ENCODE measurements at places on chromosomes 12 and 14.

DNA sequence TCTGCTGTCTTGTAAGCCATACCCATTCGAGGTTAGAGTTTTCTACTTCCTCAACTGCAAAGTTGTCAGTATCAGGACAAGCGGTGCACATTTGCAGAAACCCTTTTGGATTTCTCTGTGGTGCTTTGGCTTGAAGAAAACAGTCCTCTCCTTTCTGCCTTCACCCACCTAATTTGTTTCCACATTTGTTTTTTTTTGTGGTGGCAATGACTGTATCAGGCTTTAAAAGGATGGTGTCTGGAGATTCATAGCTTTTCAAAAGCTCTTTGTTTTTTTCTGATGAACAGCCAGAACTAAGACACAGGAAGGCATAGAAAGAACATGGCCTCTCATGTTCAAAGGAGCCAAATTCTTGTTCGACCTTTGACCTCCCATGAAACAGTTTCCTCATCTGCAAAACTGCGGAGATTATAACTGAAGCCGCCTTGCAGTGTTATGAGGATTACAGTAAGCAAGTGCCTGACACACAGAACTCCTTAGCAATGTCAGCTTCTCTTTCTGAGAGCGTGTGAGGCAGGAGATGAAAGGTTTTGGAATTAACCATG, 270.6 kb upstream of the TBX3 start:
- DNase-seq: no peak

DNA sequence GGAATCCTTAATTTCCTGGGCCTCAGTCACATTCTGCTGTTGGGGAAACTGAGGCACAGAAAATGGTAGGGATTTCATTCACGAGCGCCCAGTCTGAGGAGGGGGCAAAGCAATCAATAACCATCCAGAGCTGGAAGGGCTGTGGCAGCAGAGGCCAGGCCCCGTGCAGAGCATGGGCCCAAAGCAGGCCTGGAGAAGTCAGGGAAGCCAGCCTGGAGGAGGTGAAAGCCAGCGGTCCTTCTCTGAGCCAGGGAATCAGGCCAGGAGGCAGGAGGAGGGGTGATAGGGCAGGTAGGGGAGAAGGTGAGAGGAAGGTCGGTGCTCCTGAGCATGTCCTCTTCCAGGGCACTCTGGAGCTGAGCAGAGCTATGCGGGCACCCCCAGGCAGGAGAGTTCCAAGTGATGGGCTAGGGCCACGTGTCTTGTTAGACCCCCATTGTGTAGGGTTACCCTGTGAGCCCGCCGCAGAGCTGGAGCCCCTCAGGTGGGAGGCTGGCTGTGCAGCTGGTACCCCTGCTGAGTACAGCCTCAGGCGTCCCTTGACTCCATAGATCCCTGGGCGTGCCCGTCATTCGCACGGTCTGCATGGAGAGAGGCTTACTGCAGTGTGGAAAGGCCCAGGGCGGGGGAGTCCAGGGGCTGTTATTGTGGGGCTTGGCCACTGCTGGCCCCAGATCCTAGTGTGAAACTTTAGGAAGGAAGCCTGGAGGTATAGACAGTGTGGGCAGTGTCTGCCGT, 4.8 kb downstream of the TNFAIP2 start:
- no peak for DNase-seq

DNA sequence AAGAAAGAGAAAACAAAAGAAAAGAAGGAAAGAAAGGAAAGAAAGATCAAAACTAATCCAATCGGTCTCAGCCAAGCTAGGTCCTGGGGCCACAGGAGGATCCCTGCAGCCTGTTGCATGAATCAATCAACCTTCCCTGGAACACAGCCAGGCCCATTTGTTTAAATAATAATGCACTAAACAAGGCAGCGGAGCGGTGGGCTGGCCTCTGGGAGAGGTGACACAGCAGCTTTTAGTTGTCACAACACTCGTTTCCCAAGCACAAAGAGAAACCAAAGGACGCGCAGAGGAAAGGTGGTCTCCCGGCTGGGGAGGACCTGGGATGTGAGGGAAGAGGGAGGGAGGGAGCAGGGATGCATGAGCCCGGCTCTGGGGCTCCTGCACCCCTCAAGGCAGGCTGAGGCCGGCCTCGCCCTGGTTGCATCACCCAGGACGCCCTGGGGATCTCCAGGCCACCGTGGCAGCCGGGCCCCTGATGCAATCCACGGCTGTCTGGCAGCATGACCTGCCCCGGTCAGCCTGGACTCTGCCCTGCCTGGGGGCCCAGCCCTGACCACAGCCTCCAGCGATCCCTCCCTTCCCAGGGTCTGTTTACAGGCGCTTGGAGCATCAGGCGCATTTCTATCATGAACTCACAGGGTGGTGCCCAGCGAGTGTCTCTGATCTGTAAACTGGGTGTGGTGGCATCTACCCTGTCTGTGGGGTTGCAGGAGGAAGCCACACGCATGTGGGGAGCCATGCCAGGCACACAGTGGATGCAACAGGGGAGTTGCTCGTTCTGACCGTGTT, 32.5 kb downstream of the MMP17 start:
- DNase-seq: peak; percentile 23

DNA sequence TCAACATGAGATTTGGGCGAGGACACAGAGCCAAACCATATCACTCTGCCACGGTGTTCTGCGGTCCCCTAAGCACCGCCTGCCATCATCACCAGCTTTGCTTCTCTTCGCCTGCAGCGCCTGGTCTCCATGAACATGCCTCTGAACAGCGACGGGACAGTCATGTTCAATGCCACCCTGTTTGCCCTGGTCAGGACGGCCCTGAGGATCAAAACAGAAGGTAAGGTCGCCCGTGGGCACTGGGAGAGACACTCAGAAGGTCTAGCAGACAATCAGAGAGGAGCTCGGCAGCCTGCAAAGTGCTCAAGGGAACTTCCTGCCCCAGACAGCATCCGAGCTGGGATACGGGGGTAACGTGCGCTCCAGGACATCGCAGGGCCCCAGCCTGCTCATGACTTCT, 126.0 kb upstream of the FKBP4 start:
- DNase-seq: no peak

DNA sequence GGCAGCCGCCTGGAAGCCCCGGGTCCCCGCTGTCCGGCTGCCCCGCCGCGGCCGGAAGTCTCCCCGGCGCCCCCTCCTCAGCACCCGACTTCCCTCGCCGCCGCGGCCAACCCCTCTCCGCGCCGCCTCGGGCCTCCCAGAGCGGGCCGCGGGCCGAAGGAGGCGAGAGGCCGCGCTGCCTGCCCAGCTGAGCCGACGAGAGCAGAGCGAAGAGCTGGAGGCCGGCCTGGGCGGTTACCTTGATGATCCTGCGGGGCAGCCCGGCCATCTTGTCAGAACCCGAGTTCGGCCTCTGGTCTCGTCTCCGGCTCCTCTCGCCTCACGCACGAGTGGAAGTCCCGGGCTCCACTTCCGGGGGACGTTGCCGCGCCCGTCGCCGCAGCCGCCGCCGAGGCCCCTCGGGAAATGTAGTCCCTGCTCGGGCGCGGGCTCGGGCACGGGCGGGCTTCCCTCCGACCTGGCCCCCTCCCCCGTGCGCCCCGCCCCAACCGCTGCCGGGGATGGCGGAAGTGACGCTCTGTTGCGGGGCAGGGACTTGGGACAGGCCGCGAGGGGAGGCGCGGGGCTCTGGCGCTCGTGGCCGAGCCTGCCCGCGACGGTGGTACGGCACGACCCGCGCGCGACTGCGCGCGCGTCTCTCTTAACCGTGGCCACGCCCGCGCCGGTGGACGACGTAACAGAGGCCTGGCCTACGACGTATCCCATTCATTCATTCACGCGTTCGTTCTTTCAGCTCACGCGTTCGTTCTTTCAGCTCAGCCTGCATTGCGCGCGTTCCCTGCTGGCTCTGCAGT, at the start of gene UBE2N:
Gene UBE2N (minus strand): TSS at position 331 of the 794 bp plus-strand sequence. CDS start 63 bp downstream, at position 268.
- peak; percentile 92 for DNase-seq

- no peak for DNase-seq
These were observed 594.1 kb downstream of the NRXN3 start for GRCh38 chr14:78764240-78764639.

- no peak for DNase-seq
These were observed 10.8 kb downstream of the SNRNP35 start for GRCh38 chr12:123468786-123469185.

- no peak for DNase-seq
These were observed 478.4 kb downstream of the RAD51B start for GRCh38 chr14:68297876-68298468.

DNA sequence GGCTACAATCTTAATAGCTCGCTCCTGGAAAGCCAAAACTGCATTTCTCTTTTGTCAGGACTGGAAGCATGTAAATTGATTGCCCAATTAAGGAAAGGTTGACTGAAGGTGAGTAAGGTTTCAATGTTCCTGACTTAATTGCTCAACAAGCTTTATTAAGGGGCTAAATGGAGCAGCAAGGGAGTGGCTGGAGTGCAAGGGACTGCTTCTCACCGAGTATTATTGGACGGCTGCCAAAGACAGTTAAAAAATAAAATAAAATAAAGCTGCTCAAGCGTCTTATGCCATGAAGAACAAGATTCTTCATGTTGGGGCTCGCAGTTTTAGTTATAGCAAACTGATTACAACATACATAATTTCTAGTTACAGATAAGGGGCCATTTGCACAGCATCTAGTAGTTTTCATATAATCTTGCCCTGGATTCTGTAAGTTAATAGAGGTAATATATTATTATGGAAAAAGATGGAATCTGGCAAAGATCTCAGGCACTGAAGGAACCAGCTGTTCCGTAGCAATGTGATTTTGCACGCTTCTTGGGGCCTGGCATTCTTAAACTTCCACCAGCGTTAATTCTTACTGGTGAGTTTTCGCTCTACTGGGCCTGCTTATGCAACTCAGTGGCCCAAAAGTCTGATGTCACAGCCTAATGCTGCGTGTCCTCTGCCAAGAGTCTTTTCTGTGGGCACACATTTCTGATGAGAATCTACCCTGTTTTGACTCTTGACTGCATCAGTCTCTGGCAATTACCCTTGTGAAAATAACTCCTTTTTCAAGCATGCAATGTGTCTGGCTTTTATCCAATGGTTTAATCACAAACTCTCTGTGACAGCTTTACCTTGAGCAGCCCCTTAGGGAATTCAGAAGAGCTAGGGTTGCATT, 108.5 kb downstream of the SLC38A1 start:
- DNase-seq: peak; percentile 52

- DNase-seq: no peak
These were observed 75.7 kb upstream of the TBX3 start for GRCh38 chr12:114759635-114760034.

DNA sequence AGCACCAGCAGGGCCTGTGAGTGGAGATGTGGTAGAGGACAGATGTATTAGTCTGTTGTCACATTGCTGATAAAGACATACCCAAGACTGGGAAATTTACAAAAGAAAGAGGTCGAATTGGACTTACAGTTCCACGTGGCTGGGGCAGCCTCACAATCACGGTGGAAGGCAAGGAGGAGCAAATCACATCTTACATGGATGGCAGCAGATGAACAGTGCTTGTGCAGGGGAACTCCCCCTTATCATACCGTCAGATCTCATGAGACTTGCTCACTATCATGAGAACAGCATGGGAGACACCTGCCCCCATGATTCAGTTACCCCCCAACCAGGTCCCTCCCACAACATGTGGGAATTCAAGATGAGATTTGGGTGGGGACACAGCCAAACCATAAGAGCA, 361.9 kb downstream of the VRK1 start:
- no peak for DNase-seq

GRCh38 chr12:94150240-94151121, 2.1 kb downstream of the PLXNC1 start:
- no peak for DNase-seq

- no peak for DNase-seq
These were observed 1065.0 kb downstream of the LRFN5 start for GRCh38 chr14:42671636-42672035.

- no peak for DNase-seq
These were observed 296.0 kb downstream of the PCNX1 start for GRCh38 chr14:71203306-71203705.

DNA sequence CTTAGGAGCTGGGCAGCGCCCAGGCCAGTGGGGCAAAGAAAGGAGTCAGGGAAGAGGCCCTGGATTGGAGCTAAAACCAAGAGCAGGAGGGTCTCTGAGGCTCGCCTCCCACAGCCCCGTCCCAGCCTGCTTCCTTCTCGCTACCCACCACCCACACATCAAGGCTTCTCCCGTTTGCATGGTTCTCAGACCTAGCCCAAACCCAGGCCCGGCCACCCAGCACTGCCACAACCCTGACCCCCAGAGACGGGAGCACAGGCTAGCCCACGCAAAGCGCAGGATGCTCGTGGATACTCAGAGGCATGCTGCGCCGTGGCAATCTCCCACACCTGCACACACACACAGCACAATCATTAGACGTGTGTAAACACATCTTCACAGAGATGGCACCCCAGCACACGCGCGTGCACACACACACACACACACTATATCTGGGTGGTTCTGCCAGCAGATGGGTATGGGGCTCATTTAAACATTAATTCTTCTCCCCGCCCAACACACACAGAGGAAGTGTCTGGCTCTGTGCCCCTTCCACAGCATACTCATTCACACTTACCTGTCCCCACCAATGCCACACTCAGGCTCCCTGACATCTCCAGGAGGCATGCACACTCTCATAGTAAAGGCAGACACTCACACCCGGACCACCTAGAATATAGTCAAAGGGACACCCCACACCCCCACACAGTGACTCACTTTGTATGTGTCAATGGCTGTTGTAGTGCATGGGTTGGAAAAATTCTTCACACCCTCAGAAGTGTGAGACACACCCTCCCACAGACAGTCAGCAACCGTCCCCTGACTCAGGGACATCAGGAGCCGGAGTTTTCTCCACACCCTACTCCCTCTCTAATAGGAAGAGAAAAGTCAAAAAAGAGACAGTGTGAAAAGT, 1.1 kb downstream of the CARMIL3 start:
- DNase-seq: no peak

GRCh38 chr14:53193193-53193592, 40.1 kb upstream of the DDHD1 start:
- no peak for DNase-seq

DNA sequence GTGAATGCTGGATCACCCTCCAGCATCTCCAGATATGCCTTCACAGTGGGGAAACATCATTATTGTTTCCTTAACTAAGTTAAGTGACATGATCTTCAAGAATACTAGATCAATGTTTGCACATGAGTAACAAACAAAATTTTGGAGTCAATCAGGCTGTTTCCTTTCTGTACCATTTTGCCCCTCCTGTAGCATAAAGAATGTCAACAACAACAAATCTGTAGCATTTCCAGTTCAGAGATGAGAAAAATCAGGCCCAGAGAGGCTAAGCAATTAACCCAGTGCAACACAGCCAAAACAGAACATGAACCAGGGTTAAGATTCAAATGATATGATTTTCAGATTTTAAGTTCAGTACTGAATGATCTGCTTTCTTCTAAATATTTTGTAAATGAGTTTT, 31.7 kb downstream of the SRRM4 start:
- DNase-seq: no peak

- no peak for DNase-seq
These were observed 36.3 kb downstream of the ACSS3 start for GRCh38 chr12:81114226-81114625.
